GM10248 (cell line): ENCODE measurements at places on chromosomes 6 and 20.
A peak's percentile ranks its signal among the peaks of the same experiment; 100 is the strongest.

DNA sequence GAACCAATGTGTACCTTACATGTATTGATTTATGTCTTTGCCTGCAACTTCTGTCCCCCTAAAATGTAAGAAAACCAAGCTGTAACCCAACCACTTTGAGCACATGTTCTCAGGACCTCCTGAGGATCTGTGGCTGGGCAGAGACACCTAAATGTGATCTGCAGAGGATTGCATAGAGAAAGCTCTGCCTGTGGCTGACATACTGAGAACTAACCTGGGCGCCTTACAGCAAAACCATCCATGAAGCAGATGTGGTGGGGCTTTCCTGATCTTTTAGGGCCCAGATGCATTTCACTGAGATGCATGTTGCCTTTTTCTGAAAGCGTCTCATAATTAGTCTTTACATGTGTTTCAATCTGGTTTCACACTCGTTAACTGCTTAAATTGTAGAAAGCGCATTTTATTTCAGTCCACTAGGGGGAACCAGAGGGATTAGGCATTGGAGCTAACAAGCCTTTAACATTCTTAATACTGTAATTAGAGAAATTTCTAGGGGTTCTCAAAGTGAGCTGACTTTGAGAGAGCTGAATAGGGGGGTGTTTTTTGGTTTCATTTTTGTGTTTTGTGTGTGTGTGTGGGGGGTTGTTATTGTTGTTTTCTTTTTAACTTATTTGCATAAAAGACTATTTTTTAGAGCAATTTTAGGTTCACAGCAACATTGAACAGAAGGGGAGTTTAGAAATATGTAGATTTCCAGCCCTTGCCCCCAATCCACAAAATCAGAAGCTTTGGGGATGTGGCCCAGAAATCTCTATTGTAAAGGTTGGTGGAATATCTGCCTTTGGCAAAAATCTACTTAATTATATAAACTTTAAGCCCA, 50.9 kb upstream of the FAM184A start:
- DNase-seq: peak; percentile 57

DNA sequence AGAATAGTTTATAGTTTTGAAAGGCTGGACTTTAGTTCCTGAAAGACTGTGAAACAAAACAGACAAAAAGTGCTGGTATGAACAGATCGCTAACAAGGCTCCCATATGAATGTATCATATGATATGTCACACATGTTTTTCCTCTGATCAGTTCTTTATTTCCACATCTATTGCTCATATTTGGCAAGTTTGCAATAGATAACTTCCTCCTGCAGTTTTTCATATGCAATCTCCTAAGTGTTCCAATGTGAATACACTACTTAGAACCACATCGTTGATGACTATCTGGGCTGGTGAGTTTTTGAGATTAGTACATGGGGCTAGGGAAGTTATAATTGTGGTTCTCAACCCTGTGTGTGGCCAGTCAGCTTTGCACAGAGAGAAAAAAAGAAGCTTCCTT, 23.1 kb downstream of the CRYBG1 start:
- DNase-seq: no peak

GRCh38 chr6:98957450-98957849, 9.7 kb upstream of the FBXL4 start:
- DNase-seq: no peak

GRCh38 chr6:28603891-28604290, 78.2 kb downstream of the GPX5 start:
- no peak for DNase-seq
